Bone marrow (tissue), 2 donors: ENCODE measurements at places on chromosomes 3 and 15.

DNA sequence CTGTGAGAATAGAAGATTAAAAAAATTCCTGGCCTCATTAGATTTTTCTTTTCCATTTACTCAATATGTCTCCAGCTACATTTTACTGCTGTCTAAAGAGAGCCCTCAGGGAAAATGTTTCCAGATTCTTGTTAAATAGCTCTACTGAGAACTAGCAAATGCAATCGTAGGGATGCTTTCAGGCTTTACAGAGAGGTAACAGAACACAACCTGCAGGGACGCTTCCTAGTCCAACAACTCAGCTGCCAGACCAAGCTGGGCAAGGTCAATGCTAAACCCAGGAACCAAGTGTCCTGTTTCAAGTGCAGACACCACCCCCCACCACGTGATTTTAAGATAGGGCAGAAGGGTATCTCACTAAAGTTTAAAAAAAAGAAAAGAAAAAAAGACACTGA is 25.2 kb downstream of the ARHGEF3 start:
- DNase-seq = no peak

DNA sequence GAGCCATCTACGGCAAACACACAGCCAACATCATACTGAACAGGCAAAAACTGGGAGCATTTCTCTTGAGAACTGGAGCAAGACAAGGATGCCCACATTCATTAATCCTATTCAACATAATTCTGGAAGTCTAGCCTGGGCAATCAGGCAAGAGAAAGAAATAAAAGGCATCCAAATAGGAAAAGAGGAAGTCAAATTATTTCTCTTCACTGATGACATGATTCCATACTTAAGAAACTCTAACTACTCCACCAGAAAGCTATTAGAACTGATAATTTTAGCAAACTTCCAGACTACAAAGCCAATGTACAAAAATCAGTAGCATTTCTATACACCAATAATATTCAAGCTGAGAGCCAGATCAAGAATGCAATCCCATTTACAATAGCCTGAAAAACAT is 17.3 kb upstream of the ENTPD3 start:
- no peak for DNase-seq

DNA sequence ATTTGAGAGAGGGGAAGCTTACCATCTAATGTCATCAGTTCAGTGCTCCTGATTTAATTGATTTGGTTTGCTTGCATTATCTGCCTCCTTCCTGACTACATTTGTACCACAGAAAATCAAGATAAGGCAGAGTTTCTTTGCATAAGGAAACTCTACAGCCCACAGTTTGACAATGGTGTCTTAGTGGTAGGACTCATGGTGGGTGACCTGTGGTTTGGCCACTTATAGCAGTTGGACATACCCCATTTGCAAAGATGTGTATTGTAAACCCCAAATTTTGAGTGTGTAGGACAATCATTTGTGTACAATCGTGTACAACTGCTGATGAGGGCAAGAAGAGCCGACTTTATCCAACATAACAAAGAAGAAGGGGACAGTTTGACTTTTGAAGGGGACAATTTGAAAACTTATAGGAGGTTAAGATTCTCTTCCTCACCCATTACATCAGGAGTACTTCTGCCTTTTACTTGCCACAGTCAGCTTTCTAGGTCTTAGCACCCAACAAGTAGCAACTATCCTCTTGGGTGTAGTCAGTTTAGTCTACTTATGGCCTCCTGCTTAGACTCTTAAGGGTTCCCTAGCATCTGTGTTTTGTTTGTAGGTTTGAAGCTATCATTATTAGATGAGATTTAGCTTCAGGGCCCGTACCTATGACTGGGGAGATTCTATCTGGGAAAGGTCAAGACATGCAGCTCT is 6.2 kb downstream of the TGFBR2 start:
- DNase-seq = no peak

GRCh38 chr15:70210076-70210475 is 112.4 kb upstream of the TLE3 start:
- no peak for DNase-seq

- DNase-seq = no peak
These were observed 58.3 kb upstream of the EPHA3 start for GRCh38 chr3:89049119-89049518.

DNA sequence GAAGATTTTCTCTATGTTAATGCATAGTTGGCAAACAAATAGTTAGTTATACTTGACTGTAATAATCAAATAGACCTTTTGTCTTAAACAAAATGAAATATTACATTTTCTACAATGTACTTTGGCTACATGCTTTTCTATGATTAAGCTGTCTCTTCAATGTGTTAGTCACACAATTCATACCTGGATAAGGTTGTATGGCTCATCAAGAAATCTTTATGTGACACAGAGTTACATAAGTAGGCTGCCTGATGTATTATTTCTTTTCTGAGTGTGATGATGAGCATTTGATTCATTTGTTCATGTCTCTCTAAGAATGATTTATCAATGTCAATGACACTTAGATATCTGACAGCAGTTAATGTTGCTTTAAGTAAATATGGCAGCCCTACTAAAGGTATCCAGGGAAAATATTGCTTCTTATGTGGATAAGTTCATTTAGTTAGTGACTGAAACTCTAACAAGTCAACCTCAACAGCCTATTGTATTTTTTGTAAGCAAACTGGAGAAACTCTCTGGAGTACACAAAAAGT is 157.4 kb upstream of the SOX2 start:
- DNase-seq = no peak

DNA sequence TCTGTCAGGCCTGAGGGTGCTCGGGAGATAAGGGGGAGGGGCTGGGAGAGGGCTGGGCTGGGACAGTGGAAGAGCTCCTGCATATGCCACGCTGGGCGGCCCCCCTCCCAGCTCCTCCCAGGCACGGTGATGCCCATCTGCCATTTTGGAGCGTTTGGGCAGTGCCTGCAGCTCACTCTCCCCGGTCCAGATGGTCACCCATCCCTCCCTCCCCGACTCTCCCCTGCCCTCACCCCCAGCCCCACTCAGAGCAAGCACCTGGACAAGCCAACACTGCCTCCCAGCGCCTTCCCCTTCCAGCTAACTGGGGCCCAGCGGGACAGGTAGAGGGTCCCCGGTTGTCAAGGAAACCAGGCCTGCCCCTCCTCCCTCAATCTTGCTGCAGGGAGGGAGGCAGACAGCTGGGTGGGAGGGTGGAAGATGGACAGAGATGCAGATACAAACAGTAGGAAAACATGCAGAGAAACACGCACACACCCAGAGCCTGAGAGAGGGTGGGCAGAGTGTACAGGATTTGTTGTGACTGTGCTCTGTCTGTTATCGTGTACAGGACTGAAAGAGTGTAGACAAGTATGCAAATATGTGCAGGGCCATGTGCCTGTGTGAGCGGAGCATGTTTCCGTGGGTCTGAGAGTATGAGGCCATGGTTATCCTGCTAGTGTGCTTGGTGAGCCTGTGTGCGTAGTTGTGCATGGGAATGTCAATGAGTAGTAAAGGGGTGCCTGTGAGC is 17.5 kb upstream of the CORO2B start:
- no peak for DNase-seq

GRCh38 chr15:86572368-86572841 is 492.7 kb downstream of the AGBL1 start:
- DNase-seq = no peak

- DNase-seq = no peak
These were observed 33.7 kb downstream of the BNC1 start for GRCh38 chr15:83250781-83251180.

DNA sequence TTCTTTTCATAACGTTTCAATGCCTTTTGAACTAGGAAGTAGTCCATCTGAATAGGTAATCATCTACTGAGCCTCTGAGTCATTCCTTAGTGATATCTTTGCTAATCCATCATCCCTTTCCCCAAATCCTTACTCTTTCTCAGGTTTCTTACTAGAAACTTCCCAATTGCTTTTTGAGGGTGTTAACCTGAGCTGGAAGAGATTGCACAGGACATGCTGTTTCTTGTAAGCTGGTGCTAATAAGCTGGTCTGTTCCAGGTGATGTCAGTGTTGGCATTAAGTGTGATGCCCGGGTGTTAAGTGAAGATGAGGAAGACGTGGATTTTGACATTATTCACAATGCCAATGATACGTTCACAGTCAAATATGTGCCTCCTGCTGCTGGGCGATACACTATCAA is 101.0 kb downstream of the DNASE1L3 start:
- DNase-seq = no peak

DNA sequence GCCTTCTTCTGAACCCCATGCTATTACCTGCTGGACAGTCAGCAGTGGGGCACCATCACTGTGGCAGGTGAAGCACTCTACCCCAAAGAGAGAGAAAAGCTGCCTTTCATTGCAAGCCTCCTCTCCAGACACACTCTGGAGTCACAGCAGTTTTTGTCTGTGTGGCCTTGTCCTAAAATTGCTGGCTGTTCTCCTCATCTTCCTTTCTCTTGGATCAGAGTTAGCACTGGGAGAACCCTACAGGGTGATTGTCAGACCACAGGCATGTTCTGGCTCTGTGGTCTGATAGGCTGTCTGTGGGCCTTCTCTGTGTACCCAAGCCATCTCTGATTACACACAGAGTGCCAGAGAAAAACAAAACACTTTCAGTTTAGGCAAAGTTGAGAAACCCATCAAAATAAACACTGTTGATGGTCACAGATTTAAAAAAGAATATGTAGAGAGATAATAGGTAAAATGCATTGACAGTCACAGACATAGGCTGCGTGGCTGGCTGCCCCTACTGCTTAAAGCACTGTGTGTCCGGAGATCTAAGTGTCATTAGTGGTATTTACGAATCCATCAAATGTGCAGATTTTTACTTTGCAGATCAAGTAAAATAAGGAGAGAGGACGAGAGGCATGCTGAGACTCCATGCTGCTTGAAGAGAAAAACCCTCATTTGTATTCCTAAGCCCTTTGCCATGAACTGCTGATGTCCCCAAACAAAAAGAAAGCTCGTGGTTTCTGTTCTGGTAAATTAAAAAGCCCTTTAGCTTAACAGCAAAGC is 689.9 kb downstream of the TUSC7 start:
- DNase-seq = no peak

- DNase-seq = no peak
These were observed 21.8 kb downstream of the MGLL start for GRCh38 chr3:127800508-127800907.

DNA sequence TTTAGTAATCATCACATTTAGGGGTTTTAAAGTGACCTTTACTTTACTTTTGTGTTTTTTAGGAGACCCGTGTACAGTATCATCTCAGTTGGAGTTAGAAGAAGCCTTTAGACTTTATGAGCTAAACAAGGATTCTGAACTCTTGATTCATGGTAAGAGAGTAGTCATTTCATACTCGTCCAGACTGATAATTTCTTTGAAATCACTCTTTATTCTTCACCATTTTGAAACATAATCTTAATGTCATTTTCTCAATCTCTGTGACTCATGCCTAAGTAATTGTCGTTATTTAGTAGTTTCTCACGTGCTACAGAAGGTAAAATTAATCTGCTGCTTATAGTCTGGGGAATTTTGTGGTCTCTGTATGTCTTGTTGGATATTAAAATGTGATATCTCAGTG is 37.7 kb downstream of the PRKCI start:
- DNase-seq = no peak

DNA sequence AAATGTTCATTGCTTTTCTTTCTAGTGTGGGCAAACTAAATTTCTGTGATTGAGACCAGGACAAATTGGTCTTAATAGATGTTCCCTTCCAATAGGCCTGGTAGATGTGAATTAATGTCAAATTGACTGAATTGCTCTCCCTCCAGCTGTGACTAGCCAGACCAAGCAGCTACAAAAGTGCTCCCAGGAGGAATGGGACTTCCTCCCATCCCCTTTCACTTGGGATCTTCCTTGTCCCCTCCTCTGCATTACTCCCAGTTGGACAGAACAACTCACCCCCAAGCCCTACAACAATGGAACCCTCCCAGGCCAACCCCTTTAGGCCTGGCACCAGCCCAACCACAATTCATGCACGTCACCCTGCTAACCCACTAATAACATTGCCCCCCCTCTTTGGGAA is 19.6 kb upstream of the ZKSCAN7 start:
- no peak for DNase-seq

DNA sequence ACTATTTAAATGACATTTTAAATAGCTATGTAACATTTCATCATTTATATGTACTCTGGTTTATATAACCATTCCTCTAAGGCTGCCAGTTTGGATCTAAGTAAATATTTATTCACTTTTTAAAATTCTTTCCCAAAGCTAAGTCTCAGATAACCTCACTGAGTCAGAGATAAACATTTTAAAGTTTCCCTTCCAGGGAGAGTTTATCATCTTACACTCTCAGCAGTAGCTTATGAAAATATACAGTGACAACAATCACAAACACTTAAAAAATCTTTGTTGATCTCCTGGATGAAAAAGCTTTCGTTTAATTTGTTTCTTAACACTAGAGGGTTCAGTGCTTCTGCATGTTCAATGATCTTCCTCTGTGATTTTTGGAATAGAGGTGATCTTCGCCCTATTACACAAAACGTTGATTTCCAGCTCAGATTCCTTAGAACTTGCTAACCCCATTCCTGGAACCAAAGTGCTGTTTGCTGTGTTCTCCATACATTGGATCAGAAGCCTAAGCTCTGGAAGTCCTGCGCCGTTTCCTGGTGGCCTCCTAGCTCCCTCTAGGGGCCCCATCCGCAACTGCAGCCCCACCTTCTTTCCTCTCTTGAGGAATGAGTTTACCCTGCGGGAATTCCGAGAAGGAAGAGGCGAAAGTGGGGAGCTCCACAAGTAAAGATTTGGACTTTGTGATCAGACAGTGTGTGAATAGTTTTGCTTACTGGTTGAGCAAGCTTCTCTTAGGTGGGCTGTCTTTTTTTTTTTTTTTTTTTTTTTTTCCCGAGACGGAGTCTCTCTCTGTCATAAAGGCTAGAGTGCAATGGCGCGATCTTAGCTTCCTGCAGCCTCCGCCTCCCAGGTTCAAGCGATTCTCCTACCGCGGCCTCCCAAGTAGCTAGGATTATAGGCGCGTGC is 29.3 kb upstream of the SACM1L start:
- no peak for DNase-seq

- DNase-seq = no peak
These were observed 1.1 kb downstream of the PLXND1 start for GRCh38 chr3:129605203-129605921.

GRCh38 chr3:56291244-56291680 is 177.0 kb downstream of the ERC2 start:
- DNase-seq = no peak

DNA sequence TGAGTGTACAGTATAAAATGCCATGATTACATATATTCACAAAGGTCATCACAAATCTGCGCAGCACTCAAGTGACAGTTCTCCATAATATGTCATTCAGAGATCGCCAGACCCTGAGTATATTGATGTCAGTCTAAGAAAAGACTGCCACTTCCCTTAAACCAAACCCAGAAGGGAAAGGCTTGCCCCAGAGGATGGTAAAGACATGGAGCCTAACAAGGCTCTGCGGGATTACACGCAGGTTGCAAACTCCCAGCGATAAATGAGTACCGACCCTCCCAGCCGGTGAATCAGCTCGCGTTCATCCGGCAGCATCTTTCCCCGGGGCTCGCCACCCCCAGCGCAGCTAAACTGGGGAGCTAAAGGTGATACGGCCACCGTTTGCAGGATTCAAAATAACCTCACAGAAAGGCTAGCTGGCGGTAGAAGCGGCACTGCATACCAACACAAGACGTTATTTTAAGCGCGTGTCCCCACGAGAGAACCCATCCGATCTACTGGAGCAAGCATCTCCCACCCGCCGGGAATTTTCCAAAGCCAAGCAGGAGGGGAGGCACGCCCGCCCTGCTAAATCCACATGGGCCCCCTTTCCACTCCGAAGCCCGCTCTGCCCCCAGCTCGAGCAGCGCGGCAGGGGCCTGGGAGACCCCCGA is 643 bp downstream of the MYO5A start:
- DNase-seq = no peak

- DNase-seq = no peak
These were observed 2.1 kb upstream of the RHOV start for GRCh38 chr15:40875991-40876730.

- no peak for DNase-seq
These were observed 89.8 kb upstream of the MEX3B start for GRCh38 chr15:82135638-82136037.
